ENCODE measurements at places on chromosomes 1 and 21. TPM values are rescaled to one million over a fixed set of nuclear protein-coding genes. Genes with fewer than 3 reads are reported as not detected.

DNA sequence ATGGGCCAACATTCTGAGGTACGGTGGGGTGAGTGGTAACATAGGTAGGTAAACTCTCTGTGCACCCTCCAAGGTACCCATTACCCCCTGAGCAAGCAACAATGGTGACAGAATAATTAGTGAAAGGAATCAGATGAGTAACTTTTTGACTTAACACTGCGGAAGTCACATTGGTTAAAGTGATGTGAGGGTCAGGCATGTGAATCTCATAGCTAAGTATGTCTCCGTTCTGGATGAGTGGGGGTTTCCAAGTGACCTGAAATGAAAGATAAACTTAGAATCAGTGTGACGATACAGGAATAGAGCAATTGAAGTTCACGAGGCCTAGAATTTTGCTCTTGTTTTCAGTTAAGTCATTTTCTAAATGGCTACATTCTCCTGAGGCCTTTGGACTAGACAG is 311.7 kb downstream of the KCTD3 start:
- DNase-seq, result no peak

DNA sequence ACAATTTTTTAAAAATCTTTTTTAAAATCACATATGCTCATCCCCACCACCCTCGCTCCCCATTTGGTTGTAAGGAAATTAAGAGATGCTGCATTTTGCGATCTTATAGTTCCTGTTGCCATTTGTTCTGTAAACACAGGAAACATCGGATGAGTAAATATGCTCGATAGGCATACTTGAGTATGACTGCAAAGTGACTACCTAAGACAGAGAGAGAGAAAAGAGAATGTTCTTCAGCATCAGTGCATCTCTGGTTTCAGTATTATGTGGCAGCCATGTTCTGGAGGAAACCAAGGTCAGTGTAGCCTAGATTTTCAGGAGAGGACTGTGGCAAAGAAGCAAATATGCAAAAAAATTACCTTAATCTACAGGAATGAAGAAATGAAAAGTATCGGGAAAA is 265.5 kb upstream of the FMN2 start:
- DNase-seq, result no peak

GRCh38 chr1:88060112-88060673 is 623.9 kb upstream of the PKN2 start:
- DNase-seq, result no peak

DNA sequence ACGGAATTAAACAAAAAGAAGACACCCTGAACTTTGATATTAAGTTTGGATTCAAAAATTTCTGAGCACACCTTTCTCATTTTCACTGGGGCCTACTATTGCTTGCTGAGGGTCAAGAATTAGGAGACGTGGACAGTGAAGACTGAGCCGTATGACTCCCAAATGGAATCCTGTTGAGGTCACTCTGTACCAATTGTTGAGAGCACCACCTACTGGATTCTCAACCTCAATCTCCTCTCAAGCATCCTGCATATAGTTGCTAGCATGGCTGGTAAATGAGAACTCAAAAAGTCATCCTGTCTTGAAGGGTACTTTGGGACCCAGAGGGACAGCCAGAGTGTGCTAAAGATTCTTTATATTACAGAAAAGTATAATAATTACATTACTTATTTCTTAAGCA is 20.2 kb upstream of the MTR start:
- DNase-seq, result no peak

DNA sequence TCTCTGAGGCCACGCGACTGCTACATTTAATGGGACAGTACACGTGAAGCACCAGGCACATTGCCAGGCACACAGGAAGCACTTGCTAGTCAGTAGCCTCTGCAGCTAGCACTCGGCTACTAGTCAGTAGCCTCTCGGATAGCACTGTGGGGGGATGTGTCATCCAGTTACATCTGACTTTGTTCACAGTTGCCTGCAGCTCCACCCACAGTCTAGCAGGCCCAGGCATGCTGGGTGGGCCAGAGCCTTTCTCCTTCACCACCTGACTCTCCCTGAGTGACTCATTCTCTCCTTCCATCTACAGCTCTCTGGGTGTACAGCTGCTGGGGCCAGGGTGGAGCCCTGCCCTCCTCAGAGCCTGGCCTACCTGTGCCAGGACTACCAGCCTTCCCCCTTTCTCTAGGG is 51.5 kb downstream of the PTPRF start:
- DNase-seq, result no peak

DNA sequence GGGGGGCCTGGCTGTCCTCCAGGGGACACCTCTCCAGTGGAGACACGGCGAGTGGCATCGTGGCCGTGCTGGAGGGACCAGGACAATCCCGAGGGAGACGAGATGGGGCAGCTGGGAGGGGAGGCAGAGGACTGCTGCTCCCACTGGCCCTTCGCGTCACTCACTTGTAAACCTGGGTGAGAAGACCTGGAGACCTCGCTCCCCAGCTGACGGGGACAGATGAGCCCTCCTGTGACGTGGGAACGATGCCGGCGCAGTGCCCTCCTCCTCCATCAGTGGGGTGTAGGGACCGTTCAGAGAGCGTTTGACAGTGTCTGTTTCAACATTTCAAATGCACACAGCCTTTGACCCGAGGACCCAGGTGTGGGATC is 4.6 kb downstream of the SPATC1L start:
- DNase-seq, result no peak

- DNase-seq, result no peak
Measured at GRCh38 chr21:41758550-41758949, 8.3 kb downstream of the RIPK4 start.

GRCh38 chr1:83931658-83932253 is 67.2 kb downstream of the TTLL7 start:
- no peak for DNase-seq

DNA sequence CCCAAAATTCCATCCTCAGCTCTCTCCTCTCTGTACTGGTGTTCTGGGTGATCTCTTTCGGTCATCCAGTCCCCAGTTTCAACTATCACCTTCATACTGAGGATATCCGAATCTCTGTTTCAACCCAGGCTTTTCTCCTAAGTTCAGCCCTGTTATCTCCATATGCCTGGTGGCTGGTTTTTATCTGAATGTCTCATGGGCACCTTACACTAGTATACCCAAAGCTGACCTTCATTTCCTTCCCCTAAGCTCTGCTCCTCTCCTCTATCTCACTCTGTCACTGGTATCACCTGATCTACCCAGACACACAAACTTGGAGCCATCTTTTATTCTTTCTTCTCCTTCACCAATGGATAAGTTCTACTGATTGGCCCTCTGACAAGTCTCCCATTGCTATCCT is 53.0 kb downstream of the LRRC71 start:
- DNase-seq, result no peak

DNA sequence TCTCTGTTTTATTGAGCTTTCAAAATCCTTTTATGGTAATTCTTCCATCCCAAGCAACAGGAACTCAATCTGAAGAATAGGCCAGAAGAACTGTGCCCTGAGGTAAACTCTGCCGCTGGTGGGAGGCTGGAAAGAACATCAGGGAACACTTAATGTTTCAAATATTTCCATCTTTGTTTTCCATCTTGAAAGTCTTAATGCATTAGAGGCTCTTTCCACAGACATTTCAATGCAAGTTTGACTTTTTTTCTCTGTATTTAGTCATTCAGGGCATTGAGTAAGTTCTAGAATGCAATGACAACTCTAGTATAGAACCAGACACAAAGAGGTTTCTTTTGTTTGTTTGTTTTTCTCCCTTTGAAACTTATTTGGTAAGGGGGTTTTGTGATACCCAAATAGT is 61.5 kb downstream of the KIAA0040 start:
- DNase-seq, result no peak

DNA sequence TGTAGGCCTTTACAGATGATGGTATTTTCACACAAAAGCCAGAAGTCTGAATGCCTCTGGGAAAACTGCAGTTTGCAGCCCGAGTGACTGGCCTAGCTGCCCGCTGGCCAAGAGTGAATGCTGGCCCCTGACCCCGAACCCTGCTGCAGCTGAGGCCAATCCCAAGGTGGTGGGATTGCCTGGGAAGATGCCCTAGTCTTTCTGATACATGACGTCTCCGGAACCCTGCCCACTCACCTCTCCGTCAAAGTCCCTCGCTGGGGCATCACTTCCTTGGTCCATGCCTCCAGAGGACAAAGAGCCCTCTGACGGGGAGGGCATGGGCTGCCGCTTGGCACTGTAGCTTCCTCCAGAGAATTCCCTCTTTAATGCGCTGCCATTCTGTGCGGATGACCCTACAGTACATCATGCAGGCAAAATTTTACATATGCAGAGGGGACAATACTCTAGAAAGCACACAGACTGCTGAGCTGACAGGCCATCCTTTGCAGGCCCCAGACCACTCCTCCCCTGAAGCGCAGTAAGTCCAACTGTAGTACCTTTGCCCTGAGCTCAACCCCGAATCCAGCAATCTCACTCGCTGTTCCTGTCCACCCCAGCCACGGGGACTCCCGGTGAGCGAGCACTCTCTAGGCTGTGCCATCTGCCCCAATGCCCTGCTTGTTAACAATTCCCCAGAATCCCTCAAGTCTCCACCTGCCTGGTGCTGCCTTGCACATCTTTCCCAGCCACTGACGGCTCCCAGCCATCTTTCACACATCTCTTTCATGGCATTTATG is 54.7 kb downstream of the COQ8A start:
- no peak for DNase-seq

GRCh38 chr1:44855742-44856141 is 12.7 kb upstream of the PTCH2 start:
- no peak for DNase-seq

GRCh38 chr1:229396585-229397206 is 37.2 kb downstream of the ACTA1 start:
- no peak for DNase-seq

- DNase-seq, result no peak
Measured at GRCh38 chr1:192477630-192478029, 97.9 kb upstream of the RGS1 start.

DNA sequence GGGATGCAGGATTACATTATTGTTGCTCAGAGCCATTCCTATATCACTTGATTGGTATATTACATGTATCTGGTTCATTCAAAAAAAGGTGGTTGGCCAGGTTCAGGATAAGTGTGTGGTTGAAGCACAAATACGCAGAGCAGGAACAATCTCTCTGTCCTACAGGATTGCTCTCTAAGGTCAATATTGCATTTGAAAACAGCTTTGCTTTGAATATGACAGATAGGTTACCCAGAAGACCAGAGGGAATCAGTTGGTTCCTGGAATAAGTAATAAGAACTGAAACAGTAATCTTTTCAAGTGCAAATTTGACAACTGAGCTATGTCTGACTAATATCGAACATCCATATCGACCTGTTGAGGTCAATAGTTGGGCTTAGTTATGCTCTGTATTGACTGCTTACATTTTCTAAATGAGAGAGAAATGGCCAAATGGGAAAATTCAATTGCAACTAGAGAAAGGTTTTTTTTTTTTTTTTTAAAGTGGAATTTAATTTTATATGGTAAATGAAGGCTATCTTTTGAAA is 176.8 kb downstream of the ATP6V1G3 start:
- DNase-seq, result no peak

DNA sequence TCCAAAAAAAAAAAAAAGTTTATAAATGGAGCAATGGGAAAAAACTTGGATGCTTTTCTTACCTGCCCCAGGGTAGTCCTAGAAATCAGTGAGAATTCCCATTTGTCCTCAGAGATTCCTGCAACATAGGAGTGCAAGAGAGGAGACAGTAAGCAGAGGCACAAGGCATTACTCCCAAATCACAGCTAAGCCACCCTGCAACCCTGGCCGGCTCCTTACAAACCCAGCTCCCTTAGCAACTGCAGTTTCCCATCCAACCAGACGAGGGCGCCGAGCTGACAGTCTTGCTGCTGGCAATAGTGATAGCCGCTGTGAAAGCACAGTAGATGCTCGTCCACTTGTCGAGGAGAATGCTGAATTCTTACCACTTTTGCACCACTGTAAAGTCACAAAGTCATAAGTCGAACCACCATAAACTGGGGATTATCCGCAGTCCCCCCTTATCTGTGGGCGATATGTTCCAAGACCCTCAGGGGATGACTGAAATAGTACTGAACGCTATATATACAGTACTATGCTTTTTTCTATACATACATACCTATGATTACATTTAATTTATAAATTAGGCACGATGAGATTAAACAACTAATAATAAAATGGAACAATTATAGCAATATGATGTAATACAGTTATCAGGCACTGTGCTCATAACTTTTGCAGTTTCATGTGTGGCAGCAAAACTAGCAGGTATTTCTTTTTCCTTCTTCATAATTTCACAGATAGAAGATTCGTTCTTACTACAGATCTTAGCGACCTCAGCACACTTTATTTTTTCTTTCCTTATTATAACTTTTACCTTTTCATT is 6.0 kb upstream of the PITHD1 start:
- no peak for DNase-seq

DNA sequence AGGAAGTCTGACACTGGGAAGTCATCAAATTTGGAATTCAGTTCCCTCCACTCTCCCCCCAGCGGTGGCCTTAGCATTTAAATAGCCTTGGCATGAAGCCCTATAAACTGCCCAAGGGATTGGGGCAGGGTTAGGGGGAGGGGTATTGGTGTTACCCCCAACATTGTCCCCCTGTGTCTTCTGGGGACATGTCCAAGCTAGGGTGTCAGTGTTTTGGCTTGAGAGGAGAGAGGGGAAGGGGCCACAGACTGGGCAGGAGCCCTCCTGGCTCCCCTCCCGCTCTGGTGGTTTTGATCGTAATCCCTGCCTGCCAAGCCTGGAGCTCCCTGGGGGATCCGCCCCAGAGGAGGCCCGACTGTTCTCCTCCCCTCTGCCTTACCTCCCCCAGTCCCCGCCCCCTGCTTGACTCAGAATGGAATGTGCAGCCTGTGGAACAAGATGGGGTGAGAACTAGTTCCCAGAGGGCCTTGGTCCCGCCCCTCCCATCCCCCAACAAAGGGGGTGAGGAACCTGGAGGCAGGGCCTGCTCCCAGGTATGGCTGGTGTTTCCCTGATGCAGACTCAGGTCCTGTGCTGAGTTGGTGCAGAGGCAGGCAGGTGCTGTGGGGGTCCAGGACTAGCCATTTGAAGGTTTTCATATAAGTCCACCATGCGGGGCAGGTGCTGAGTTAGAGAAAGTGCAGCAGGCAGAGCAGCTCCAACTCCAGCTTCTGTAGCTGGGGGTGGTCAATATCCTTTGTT is 7.4 kb downstream of the SOX13 start:
- DNase-seq, result peak; percentile 26

GRCh38 chr1:87398641-87399040 is 70.0 kb downstream of the LMO4 start:
- no peak for DNase-seq

- no peak for DNase-seq
Measured at GRCh38 chr1:202982715-202983430, 15.8 kb upstream of the CYB5R1 start.

- DNase-seq, result no peak
Measured at GRCh38 chr1:199701726-199702125, 325.8 kb upstream of the NR5A2 start.

Gene OR2L3
- total RNA-seq, result not detected

Gene FCMR
- total RNA-seq, result 6.2 TPM

Gene FAM167B
- total RNA-seq, result 1.9 TPM

Gene TPTE
- not detected for total RNA-seq

Gene KIF17
- total RNA-seq, result 4.2 TPM

Gene HSD11B1
- 15.5 TPM for total RNA-seq

Gene TEKT2
- 24.3 TPM for total RNA-seq

Gene CRYBG2
- 3.7 TPM for total RNA-seq

Gene GPA33
- total RNA-seq, result 18.4 TPM

Gene C1orf185
- not detected for total RNA-seq

Gene CLCNKB
- not detected for total RNA-seq

Gene SLC25A34
- total RNA-seq, result 1.8 TPM

Gene RGL1
- total RNA-seq, result 26.2 TPM

Gene LCE6A
- total RNA-seq, result not detected
